ENCODE measurements at places on chromosomes 1 and 21.

DNA sequence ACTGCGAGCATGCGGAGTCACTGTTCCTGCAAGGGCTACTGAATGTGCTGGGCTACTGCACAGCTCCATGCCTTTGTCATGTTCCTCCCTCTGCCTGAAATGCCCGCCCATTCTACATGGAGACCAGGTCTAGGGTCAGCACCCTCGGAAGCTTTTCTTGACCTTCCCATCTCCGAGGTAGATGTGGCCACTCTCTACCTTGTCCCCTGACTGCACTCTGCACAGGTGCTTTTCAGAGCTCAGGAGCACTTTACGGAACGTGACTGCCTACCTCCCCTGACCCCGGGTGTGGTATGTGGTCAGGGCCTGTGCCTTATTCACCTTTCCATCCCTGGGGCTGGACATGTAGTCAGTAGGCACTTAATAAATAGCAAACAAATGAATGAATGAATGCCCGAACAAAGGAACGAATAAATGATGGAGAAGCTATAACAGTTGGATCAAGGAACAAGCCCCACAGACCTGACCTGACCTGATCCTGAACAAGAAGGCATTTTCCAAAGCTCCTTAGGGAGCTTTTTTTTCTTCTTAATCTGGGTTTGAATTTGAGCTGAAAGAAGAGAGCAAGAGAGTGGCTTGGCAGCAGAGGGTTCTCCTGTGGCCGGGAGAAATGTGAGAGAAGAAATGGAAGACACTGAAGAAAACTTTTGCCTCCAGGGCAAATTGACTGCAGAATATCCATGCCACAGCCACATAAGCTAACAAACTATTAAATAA is 7.9 kb downstream of the RD3 start:
- DNase-seq, result no peak

GRCh38 chr1:158564608-158565007 is 5.8 kb downstream of the OR6P1 start:
- no peak for DNase-seq

DNA sequence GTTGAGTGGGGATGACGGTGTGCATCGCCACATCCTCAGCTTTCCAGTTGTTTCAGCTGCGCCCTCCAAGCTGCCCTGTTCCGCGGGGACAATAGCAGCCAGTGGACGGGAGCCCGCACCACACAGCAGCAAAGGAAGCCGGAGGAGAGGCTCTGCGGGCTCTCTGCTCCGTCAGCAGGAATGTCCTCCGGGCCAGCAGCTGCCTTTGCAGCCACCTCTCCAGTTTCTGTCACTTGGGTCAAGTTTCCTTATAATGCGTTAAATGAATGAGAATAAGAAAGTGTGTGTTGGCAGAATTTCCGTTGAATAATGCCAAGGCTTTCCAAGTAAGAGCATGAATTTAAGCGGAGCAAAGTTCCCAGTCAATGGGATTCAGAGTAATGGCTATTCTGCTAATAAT is 263.3 kb downstream of the KIF26B start:
- DNase-seq, result no peak

- DNase-seq, result no peak
These were observed 18.2 kb downstream of the TNNT2 start for GRCh38 chr1:201359031-201359872.

DNA sequence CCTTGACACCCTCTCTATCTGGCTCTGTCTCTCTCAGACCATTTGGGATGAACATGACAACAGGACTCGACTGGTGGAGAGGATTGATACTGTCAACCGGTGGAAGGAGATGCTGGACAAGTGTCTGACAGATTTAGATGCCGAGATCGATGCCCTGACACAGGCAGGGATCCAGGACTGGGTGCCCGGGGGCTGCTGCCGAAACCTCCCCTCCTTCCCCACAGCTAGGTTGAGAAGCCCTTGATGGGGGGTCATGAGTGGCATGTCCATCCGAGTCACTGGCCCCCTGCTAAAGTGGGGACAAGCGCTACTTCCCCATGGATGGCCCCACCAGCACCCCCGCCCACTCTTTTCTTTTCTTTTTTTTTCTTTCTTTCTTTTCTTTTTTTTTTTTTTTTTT is 1.2 kb downstream of the TEKT2 start:
- DNase-seq, result no peak

DNA sequence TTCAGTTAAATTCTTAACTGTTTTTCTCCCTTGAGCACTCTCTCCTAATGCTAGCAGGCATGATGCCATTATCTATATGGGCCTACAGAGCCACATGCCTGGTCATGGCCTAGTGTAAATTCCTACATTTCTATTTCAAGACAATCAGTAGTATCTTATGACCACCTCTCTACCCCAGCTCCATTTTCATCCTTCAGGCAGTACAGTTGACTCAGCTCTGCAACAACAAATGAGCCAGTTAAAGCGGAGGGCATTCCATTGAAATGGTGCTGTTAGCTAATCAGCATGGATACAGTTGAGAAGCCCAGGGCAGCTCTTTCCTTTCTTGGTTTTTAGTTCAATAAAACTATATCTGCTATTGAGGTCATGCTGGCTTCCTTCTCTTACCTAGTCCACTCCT is 150.0 kb downstream of the PPP1R12B start:
- DNase-seq, result no peak

- DNase-seq, result no peak
These were observed 1.1 kb upstream of the FABP3 start for GRCh38 chr1:31373897-31374486.

DNA sequence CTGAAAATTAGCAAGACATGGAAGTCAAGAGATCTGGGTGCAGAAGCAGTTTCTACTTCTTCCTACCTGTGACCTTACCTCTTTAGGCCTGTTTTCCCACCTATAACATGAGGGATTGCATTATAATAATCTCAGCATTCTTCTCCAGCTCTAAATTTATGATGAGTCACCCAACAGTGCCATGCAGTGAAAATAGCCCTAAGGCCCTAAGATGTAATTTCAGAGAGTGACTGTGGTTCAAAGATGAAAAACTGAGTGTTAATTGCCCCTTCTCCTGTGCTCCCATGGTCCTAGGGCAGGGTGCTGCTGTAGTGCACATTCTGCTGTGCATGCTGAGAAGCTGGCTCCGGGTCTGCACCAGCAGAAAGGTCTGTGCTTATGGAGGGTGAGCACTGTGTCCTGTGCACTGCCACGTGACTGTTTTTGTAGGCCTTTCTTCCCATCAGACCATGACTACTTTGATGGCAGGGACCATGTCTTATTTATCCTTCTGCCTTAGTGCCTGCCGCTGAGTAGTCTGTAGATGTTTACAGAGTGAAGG is 29.7 kb downstream of the JUN start:
- no peak for DNase-seq

DNA sequence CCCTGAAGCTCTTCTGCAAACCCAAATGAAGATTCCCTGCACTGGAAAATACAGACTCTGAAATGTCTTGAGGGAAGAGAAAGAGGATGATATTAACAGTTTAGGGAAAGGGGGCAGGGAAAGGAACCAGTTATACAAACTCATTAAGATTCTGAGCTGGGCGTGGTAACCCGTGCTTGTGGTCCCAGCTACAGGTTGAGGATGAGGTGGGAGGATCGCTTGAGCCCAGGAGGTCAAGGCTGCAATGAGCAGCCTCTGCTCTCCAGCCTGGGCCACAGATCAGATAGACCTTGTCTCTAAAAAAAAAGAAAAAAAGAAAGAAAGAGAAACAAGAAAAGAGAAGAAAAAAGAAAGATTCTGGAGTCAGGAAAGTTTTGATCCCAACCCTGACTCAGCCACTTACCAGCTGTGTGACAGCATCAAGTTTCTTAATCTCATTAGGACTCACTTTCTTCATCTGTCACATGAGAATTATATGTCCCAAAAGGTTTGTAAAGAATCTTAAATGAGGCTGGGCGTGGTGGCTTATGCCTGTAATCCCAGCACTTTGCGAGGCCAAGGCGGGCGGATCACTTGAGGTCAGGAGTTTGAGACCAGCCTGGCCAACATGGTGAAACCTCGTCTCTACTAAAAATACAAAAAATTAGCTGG is 53.9 kb downstream of the OPTC start:
- DNase-seq, result no peak

DNA sequence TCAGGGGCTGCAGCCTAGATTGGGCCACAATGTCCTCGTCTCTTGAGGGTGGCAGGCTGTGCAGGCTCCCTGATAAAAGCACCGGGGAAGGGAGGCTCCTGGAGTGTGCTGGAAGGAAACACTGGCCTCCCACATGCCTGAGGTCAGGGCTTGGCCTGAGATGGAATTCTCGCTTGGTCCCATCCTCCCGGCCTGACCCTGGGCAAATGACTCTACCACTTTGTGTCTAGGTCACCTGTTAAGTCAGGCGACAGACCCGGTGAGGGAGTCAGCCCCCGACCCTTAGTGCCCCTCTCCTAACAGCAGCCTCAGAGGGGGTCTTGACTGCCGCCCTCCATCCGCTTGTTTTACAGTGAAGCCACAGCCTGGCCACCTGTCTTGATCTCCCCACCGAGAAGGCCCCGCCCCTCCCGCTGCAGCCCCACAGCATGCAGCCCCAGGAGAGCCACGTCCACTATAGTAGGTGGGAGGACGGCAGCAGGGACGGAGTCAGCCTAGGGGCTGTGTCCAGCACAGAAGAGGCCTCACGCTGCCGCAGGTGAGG is 2.5 kb downstream of the SMIM1 start:
- DNase-seq, result no peak

DNA sequence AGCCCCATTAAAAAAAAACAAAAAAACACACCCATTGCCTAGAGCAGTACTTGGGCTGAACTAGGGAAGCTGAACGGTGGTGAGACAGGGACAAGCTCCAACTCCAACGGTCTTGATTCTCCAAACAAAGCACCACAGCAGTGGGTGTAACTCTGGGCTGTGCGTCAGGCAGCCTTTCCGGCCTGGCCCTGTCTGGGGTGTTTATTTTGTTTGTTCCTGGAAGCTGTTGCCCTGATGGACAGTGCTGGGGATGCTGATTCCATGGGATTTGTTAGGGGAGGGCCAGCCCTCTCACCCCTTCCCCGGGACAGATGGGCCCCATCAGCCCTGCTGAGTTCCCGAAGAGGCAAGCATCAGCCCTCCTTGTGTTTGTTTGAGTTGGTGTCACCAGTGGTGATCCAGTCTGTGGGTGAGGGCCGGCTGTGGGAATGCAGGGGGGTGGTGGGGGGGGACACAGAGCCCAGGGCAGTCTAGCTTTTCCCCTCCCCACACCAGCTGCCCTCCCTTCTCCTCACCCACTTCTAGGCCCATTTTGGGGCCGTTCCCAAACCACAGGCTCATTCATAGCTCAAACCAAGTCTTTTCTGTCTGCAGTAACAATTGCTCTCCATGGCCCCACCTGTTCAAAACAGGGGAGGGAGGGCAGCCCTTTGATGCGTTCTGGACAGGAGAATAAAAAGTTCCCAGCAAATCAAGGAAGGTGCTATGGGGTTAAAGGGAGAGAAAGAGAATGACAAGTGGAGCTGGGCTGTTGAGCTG is 4.5 kb downstream of the WNT2B start:
- no peak for DNase-seq

GRCh38 chr1:53051676-53052075 is 10.3 kb upstream of the PODN start:
- DNase-seq, result no peak

DNA sequence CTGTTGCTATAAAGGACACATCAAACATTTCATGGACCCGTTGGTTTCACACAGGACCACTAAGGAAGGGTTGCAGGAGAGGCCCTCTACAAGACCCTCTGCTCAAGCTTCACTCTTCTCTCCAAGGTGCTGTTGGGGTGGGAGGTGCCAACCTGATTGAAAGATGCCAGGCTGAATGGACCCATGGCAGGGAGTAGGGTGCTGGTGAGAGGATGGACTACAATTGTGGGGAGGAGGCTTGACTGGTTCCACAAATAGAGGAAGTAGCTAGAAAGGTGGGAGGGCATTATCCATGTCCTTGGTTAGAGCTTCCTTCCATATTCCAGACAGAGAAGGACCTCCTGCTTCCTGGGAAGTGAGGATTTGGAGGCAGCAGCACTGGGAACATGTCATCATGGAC is 167.6 kb upstream of the HMGB4 start:
- no peak for DNase-seq

DNA sequence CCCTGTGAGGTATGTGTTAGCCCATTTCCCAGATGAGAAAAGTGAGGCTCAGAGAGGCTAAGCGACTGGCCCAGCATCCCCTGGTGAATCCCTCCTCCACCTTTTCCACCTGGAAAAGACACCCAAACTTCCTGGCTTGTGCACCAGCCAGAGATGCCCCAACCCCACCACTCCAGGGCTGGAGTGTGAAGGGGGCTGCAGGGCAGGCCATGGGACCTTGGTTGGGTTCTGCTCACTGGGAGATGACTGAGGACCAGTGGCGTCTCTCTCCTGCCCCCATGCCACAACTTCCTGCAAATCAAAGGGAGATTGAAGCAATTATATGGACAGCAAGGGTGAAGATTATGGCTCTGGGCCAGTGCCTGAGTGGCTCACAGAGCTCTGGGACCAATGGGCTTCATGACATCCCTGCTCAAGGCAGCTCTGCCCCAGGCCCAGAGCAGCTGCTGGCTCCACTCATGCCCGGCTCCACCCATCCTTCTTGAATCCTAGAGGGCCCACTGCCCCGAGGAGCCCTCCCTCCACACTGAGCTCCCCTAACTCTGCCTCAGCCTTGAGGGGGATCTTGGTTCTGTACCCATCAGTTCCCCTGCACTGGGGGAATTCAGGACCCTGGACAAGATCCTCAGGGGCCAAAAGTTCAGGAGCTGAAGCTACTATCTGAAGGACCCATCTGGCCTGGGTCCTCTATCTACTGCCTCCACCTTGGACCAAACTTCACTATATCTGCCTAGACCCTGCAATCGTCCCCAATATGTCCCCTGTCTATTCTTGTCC is 416.9 kb downstream of the PTPRU start:
- DNase-seq, result no peak

DNA sequence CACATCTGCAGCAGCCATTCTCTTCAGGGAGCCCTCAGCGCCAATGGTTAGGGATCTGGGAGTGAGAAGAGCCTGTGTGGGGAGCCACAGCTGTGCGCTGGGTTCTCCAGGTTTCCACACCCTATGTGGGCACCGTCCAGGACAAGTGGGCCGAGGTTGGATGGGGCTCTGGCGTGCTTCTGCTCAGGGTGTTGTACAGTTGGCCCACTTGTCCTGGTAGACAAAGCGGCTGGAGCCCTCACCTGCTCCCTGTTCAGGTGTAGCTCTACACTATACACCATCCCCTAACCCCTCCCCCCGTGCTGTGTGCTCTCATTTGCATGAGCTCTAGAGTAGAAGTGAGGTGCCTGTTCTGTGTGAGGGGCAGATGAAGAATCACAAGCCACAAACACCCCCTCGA is 12.2 kb downstream of the SH3BP5L start:
- DNase-seq, result no peak

DNA sequence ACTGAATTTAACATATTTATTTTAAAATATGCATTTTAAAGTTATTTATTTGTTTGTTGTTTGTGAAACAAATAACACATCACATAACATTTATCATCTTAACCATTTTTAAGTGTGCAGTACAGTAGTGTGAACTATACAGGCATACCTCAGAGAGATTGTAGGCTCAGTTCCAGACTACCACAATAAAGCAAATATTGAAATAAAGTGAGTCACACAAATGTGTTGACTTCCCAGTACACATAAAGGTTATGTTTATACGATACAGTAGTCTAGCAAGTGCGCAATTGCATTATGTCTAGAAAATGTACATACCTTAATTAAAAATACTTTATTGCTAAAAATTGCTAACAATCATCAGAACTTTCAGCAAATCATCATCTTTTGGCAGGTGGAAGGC is 739.4 kb upstream of the ADGRL4 start:
- DNase-seq, result no peak
